Mesenteric fat pad (tissue), 1 donor: ENCODE measurements at places on chromosomes 6 and 20. TPM values are rescaled to one million over a fixed set of nuclear protein-coding genes. Genes with fewer than 3 reads are reported as not detected.

GRCh38 chr6:75150685-75151412 lies 55.0 kb downstream of the COL12A1 start:
- no peak for DNase-seq

DNA sequence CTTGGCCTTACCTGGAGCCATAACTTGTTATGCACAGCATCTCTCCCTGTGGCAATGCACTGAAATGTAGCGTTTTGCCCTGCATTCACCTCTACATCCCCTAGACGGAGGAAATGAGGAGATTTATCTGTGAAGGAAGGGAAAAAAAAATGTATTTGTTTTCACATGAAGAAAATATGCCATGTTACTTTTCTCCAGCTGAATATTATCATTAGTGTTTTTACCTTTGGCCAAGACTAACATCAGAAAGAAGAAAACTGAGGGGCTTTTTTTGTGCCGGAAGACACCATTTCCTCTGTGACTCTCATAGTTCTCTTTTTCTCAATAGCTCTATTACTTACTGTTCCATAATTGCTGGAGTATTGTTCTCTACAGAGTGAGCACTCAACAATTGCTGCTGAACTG lies 280.4 kb downstream of the PTPRK start:
- no peak for DNase-seq

- DNase-seq: no peak
Observed at GRCh38 chr6:11349880-11350279, 117.4 kb upstream of the NEDD9 start.

FANCE gene
- 1.9 TPM for total RNA-seq

DNA sequence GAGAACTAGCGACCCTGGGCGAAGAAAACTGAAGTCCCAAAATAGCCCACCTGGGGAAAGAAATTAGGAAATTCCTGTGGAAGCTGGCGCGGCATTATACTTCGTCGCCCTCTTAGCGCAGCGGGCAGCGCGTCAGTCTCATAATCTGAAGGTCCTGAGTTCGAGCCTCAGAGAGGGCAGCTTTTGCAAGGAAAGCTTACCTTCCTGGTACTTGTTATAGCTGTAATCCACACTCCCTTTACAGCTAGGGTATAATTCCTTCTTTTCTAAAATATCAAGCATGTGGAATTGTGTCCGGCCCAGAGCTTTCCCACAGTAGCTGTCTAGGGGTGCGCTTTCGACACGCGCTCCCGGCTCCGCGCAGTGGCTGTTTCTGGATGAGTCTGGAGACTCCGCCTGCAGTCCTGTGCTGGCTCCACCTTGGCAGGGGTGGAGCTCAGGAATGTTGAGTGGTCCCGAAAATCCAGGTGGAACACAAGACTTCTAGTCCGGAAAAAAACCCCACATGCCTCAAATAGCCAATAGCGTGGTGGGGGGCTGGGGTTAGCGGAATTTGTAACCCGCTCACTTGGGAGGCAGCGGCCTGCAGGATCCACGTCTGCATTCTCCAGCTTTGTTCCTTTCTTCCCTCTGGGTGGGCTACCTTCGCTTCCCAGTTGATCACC lies 83.7 kb upstream of the ZNF322 start:
- no peak for DNase-seq

SIRPD gene
- total RNA-seq: 0.42 TPM

MACROD2 gene
- 3.8 TPM for total RNA-seq
